Activated naive CD4-positive, alpha-beta T cell treated with anti-CD3 and anti-CD28 coated beads, Interleukin-2, amount 50 U/mL, for 16 hours (primary cell): ENCODE measurements at places on chromosomes 3 and 15.

DNA sequence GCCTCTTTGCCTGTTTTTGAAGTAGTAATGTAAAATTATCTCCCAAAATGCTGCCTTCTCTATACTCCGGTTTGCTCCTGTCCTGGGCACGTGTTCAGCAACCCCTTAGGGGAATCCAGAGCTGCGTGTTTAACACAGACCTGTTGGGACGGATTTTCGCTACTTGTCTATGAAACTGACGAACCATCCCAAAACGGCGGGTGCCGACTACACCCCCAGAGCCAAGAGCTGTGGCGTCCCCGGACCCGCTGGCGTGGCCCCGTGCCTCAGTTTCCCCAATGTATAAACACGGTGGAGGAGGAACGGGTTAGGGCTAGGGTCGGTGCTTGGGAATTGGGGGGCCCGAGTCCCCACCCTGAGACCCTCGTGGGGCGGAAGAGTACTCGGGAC, 473 bp downstream of the FHIT start:
- peak; percentile 20 for DNase-seq

- no peak for DNase-seq
These were observed 5.7 kb downstream of the MORF4L1 start for GRCh38 chr15:78878356-78878755.

DNA sequence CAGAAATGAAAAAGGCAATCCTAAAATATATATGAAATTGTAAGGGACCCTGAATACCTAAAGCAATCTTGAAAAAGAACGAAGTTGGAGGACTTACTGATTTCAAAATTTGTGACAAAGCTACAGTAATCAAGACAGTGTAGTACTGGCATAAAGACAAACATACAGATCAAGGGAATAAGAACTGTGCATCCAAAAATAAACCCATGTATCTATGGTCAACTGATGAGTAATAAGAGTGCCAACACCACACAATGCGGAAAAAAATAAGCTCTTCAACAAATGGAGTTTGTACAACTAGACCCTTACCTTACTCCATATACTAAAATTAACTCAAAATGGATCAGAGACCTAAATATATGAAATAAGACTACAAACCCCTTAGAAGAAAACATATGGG, 29.6 kb downstream of the GSK3B start:
- no peak for DNase-seq

GRCh38 chr15:59662260-59662659, 4.9 kb upstream of the GTF2A2 start:
- no peak for DNase-seq

DNA sequence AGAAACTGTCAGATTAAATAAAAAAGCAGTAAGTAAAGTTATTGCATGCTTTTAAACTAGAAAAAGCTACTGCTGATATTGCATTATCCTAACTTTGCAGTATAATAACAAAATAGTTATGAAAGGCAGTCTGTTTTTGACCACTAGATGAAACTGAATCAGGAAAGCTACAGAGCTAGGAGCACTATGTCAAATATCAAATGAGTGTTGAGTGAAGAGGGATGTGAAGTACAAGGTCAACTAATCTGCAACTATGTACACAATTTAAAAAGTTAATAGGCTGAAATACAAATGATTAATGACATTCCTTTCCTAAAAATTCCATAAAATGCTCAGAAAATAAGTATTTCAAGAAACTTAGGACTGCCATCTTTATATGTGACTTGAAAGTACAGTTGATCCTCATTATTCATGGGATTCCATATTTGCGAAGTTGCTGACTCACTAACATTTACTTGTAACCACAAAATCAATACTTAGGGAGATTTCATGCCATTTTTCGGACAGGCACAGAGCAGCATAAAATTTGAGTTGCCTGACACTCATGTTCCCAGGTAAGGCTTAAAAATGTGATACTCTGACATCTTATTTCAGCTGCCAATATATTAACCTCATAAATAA, 34.5 kb downstream of the SLC4A7 start:
- DNase-seq: no peak

- no peak for DNase-seq
These were observed 155.4 kb upstream of the CCDC54 start for GRCh38 chr3:107221856-107222255.

DNA sequence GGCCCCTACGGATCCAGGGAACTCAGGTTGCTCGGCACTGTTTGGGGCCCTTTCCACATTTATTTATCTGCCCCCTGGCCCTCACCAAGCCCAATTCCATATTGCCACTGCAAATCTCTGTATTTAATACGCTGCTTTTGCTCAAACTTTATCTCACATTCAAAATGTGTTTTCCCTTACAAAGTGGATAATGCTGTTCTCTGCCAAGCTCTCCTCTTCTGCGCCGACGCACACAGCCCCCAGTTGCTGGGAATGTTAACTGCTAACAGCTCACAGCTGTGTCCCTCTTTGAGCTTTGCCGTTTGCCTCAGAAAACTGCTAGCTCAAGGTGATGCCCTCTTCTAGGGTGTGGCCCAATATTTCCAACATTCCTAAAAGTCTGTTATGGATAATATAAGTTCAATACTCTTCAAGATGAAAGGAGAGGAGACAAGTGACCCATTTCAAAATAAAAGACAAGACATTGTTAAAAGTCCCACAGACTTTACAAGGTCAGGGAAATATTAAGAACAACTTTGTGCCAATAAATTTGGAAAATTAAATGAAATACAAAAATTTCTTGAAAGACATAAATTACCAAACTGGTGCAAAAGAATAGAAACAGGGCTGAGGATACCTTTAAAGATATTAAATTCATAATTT, 12.6 kb upstream of the FBN1 start:
- DNase-seq: no peak

GRCh38 chr15:73608941-73609340, 24.2 kb downstream of the NPTN start:
- DNase-seq: no peak

DNA sequence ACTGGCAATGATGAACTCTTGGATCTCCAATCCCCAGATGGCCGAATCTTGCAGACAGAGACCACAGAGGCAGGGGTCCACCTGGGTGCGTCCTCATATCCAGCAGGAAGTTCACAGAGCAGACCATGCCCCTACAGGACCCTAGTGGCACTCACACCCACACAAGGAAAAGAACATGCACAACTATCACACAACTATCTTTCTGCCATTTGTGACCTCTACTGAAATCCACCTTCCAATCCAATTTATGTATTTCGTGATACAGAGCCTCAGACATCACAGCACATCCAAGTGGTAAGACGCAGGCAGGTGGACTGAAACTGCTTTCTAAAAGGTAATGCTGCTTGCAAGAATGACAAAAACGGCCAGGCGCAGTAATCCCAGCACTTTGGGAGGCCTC, 44.6 kb upstream of the SPATA12 start:
- no peak for DNase-seq

- no peak for DNase-seq
These were observed 1350.2 kb downstream of the ZPLD1 start for GRCh38 chr3:103785017-103785416.

- no peak for DNase-seq
These were observed 6.4 kb downstream of the SCN5A start for GRCh38 chr3:38643090-38643489.

GRCh38 chr15:100109486-100110035, 232.2 kb downstream of the ADAMTS17 start:
- no peak for DNase-seq

- DNase-seq: no peak
These were observed 124.9 kb downstream of the PTPRG start for GRCh38 chr3:61686228-61686648.

- no peak for DNase-seq
These were observed 114.9 kb downstream of the SLC25A26 start for GRCh38 chr3:66335671-66336070.

DNA sequence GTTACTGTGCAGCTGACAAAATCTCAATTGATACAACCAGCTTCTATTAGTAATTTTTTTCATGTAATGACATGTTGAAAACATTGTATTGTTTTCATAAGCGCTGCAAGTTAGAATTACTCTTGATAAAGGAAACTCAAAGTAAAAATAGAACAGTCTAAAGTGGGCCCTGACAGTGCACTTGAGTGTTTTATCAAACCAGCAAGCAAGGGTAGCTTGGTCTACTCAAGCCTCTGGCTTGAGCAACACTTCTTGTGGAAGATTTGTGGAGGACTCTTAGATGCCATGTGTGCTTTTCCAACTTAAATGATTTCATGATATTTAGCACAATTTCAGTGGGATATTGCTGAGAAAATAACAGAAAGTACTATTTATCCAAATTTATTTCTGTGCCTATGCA, 575.7 kb upstream of the ZNF717 start:
- DNase-seq: no peak

DNA sequence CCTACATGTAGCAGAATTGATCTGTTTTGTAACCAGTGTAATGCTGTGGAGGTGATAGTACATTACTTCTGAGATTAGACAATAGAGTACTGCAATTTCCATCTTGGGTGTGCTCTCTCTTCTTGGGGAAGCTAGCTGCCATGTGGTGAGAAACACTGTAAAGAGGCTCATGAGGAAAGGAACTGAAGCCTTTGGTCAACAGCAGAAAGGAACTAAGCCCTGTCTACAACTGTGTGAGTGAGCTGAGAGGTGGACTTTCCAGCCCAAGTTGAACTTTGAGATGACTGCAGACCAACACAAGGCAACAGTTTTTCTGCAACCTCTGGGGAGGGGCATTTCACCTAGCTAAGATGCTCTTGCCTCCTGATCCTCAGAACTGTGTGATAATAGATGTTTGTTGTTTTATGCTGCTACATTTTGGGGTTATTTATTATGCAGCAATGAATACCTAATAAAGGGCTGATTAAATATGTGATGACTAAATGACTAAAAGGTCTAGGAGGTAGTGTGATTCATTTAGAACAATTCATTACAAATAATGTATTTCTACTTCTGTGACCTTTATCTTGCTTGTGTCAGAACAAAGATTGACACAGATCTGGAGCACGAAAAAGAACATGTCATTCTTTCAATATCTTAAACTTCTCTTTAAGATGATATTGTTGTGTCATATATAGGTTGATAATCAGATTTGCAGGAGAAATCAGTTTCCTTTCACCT, 121.6 kb upstream of the THRB start:
- no peak for DNase-seq

- no peak for DNase-seq
These were observed 39.7 kb downstream of the MYO5C start for GRCh38 chr15:52255935-52256334.

DNA sequence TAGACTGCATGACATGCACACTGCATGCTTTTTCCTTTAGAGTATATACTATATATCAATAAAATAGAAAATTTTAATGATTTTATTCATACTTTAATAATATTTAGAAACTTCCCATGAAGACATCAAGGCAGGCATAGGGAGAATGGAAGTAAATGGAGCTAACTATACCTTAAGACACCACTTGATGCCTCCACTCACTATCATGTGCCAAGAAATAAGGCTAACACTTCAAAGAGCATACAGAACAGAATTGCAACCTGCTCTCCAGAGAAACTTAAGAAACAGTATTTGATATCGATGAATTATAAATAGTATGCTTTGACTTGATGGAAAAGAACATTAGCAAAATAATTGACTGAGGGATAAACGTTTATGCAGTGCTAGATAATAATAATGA, 192.6 kb upstream of the MBNL1 start:
- DNase-seq: no peak

DNA sequence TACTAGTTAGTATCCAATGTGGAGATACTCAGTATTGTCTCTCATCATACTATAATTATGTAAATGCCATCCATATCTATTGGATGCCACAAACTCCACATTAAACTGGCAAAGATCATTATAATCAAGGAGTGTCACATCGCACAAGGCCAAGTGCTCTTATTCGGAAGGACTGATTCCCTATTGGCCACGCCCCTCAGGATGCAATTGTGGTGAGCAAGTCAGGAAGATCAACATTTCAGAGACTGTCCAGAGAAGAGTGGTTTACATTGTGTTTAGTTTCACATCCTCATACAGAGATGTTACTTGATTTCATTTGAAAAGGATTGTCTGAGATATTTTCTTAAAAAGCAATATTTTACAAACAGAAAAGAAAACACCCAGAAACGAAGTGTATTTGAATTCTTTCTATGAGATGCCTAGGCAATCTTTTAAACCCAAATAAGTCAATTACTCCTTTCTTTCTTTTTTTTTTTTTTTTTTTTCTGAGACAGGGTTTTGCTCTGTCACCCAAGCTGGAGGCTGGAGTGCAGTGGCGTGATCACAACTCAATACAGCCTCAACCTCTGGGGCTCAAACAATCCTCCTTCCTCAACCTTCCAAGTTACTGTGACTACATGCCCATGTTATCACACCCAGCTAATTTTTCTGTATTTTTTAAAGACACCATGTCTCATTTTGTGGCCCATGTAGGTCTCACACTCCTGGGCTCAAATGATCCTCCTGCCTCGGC, 369.1 kb downstream of the RBMS3 start:
- DNase-seq: no peak

DNA sequence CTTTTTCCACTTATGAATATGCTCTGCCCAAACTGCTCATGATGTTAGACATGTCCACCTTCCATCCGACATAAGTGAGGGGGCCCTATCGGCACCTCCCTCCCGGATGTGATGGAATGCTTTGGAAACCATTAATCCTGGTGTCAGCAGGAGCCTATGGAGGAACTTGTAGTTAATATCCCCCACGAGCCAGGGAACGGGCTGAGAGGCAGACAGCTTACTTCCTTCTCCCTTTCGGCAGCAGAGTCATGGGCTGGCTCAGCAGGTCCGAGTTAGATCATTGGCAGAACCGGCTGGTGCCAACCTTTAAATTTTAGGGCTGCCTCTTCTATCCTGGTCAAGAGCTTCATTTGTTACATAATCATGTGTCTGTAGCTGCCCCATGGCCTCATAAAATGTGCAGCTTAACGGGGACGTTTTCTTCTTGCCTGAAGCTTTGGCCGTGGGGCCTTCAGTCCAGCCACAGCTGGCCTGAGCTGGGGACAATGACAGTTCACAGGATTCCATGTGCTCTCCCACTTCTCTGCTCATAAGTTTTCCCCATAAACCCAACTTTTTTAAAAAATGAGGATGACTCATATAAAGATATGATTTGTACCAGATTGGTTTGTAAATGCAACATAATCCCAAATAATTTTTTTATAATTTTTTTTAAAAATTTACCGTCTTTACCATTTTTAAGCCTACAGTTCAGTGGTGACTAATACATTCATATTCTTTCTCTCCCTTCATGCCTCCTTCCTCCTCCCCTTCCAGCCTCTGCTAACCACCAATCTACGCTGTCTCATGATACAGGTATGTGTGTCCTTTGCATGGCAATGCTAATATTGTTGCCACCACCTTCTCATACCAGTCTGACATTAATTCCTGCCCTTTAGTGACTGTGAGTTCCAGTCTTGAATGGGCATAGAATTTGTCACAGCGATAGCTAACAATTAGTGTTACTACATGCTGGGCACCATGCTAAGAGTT, 62.2 kb upstream of the RGMA start:
- no peak for DNase-seq

- DNase-seq: no peak
These were observed 54.7 kb downstream of the CORO2B start for GRCh38 chr15:68633231-68634121.

- no peak for DNase-seq
These were observed 21.4 kb downstream of the CACNA2D2 start for GRCh38 chr3:50481992-50482391.

GRCh38 chr3:128252083-128252482, 98.8 kb downstream of the EEFSEC start:
- DNase-seq: no peak

- no peak for DNase-seq
These were observed 1.4 kb upstream of the WHAMM start for GRCh38 chr15:82807920-82808633.

- DNase-seq: no peak
These were observed 151.9 kb upstream of the TLE3 start for GRCh38 chr15:70249616-70250015.

- DNase-seq: no peak
These were observed 54.0 kb downstream of the PLOD2 start for GRCh38 chr3:146106986-146107385.

- no peak for DNase-seq
These were observed 189.7 kb upstream of the STT3B start for GRCh38 chr3:31343075-31343474.
